ENCODE measurements at places on chromosomes 11 and 22.

- no peak for DNase-seq
These were observed 59.1 kb upstream of the FGF3 start for GRCh38 chr11:69878144-69878883.

DNA sequence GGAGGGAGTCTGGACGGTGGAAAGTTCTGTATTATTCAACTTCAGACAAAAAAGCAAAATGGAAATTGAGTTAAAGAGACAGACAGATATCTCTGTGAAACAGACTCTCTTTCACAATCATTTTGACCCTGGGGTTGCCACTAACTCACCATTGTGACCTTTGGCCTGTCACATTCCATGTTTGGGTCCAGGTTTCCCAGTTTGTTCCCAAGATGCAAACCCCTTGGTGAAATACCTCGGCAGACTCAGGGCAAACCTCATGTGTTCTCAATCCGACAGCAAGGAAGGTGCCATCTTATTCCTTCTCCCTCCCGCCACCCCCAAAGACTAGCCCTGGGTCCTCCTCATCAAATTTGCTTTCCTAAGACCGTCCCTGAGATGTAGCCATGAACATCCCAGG lies 41.8 kb downstream of the GALNT18 start:
- no peak for DNase-seq

GRCh38 chr11:119797736-119798135 lies 68.7 kb upstream of the NECTIN1 start:
- DNase-seq, result no peak

DNA sequence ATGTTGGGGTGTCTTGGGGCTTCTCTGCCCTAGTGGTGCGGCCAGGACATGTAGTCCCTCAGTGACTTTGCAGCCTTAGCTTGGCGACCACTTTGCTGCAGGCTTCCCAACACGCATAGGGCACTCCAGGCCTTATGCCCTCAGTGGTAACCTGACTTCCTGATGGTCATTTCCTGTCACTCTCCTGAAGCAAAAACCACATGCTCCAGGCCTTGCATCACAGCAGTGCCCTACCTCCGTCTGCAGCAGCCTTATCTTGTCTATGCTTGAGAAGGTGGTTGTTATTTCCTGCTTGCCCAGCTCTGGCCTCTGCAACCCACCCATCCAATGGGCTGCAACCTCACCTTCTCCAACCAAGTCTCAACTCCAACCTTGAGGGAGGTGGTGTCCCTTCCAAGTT lies 33.4 kb upstream of the PISD start:
- no peak for DNase-seq

DNA sequence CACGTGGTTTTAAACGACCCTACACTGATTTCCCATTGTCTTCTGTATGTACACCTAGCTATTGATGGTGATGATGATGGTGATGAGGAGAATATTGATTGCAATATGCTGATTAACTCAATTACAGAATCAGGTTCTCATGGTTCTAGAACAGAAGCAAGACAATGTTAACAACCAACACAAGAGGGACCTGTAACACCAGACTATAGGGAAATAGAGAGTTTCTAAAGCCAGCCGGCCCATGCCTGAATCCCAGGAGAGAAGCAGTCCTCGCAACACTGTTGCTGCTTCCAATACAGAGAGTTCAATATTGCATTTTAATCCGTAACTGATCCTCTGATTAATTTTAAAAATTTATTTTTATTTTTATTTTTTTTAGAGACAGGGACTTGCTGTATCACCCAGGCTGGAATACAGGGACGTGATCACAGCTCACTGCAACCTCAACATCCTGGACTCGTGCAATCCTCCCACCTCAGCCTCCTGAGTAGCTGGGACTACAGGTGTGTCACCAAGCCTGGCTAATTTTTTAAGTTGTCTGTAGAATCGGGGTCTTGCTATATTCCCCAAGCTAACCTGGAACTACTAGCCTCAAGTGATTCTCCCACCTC lies 22.2 kb upstream of the UBASH3B start:
- DNase-seq, result no peak

GRCh38 chr22:44363013-44363979 lies 50.5 kb upstream of the SHISAL1 start:
- DNase-seq, result no peak

- DNase-seq, result no peak
These were observed 285.6 kb downstream of the ETS1 start for GRCh38 chr11:128301756-128302155.

GRCh38 chr11:86220653-86221052 lies 23.9 kb upstream of the EED start:
- no peak for DNase-seq

GRCh38 chr11:69392104-69392653 lies 89.3 kb upstream of the LINC01488 start:
- no peak for DNase-seq

DNA sequence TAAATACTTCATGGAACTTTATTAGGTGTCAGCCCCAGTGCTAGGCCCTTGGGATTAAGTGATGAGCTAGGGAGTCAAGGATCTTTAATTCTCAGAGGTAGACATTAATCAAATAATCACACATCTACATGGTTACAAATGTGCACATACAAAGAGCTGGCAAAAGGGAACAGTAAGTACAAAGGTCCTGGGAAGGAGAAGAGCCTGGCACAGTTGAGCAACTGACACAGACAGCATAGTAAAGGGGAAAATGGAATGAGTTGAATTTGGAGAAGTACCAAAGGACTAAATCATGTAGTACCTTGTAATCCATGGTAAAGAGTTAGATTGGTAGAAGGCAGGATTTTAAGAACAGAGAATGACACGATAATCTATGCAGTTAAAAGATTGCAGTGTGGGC lies 116.3 kb downstream of the APIP start:
- DNase-seq, result no peak

DNA sequence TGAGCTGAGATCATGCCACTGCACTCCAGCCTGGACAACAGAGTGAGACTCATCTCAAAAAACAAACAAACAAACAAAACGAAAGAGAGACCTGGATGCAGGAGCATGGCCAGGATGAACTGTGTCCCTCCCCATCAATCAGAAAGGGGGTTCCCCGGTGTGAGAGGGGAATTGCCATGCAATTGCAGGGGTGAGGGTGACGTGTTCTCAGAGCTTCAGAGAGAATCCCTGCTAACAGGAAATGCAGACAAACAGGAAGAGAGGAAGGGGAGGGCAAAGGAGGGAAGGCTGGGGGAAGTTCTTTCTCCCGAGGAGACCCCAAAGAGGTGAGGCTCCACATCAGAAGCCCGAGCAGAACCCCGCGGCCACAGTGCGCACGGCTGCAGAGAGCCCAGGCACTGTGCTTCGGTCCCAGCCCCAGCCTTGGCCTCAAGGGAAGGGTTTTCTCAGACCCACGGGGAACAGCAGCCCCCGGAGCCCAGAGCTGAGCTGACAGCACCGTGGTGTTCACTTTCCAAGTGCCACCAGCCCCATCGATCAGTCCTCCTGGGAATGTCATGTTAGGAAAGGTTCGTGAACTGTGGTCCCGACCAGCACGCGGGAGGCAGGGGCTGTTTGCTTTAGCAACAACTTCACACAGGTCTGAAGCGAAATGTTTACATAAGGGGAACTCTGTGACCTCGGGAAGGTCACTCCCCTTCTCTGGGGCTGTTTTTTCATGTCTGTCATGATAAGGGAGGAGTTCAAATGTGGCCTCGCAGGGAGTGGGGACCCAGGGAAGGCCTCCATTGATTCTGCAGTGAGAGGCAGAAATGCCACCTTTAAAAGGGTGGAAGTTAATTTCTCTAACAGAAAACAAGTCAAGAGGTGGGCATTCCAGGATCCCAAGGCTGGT lies 108.0 kb upstream of the ANO1 start:
- DNase-seq, result no peak

GRCh38 chr11:111462329-111462728 lies 49.9 kb downstream of the BTG4 start:
- no peak for DNase-seq

DNA sequence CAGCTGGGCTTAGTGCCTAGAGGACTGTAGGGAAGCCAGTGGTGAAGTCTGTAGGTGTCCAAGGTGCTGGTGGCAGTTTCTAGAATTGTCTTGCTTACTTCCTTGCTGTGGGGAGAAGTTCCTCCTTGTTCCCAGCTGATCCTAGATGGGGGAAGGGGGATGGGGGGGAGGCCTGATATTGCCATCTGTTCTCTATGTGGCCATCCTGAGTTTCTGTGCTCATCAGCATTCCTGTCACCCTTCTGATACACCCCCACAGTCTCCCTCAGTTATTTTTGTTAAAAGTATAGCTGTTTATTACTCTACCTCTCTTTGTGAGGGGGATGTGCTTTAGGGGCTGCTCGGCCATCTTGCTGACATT lies 36.5 kb downstream of the MADD start:
- DNase-seq, result no peak

GRCh38 chr11:35946766-35947165 lies 2.9 kb downstream of the LDLRAD3 start:
- DNase-seq, result no peak

GRCh38 chr11:74535371-74536160 lies 42.0 kb upstream of the LIPT2 start:
- DNase-seq, result no peak

DNA sequence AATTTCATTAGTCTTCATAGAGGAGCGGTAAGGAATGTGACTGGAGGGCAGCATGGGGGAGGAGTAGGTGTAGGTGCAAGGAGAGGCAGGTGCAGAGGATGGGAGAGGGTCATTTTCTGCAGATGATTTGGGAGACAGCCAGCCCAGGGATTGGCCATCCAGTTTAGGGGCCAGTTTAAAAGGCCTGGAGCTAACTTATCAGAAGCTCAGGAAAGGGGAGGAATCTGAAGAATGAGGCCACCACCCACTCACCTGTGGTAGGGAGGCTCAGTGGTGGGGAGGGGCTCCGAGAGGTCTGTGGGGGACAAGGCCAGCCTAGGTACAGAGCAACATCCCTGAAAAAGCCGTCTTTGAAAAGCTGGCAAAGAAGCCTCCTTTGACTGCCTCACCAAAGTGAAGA lies 110.8 kb upstream of the TMEM45B start:
- DNase-seq, result no peak

GRCh38 chr11:59261150-59261549 lies 48.4 kb upstream of the MPEG1 start:
- no peak for DNase-seq

- DNase-seq, result no peak
These were observed 147.2 kb downstream of the TRPC6 start for GRCh38 chr11:101436511-101437142.

DNA sequence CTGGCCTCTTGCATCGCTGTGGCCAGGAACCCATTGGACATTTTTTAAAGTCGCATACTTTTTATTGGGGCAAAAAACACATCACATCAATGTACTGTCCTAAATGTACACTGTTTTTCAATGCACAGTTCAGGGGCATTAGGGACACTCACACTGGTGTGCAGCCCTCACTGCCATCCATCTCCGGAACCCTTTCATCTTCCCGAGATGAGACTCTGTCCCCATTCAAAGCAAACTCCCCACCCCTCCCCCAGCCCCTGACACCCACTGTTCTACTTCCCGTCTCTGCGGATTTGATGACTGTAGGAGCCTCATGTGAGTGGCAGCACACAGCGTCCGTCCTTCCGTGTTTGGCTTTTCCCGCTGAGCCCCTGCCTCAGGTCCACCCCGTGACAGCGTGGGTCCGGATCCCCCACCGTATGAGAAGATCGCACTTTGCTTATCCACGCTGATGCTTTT lies 41.8 kb upstream of the TH start:
- no peak for DNase-seq

- DNase-seq, result no peak
These were observed 10.7 kb upstream of the FAM83F start for GRCh38 chr22:39984006-39984405.

- DNase-seq, result no peak
These were observed 3.7 kb downstream of the GRIK4 start for GRCh38 chr11:120515186-120515723.

DNA sequence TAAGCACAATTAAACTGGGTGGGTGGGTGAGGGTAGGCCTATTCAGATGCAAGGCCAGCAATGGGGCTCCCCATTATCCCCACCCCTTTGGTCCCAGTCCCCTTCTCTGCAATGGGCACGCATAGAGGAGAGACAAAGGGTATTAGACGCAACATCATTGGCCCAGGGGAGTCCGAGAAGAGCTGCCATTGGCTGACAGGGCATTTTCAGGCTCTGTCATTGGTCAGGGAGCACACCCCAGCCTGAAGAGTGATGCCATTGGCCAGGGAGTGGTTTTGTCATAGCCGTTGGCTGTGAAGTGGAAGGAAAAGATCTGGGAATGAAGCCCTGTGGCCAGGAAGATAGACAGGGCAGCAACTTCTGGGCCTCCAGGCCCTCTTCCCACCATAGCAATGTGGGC lies 2.8 kb upstream of the TRIM3 start:
- DNase-seq, result no peak

- DNase-seq, result no peak
These were observed 911 bp downstream of the FGF19 start for GRCh38 chr11:69702769-69703452.

- DNase-seq, result no peak
These were observed 684.4 kb downstream of the NTM start for GRCh38 chr11:132054822-132055221.

DNA sequence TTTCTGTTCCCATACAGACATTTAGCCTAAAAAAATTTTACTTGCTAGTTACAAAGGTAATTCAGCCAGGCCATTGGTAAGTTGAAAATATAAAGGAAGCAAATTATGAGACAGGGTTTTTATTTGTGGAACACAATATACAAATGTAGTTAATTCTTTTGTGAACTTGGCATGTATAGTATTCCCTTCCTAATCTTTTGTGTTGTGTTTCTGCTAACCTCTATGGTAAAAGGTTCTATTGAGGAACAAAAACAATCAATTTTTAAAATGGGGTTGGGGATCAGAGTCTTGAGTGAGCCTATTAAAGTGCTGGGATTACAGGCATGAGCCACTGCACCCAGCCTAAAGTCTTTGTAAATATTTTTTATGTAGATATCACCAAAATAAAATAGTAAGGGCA lies 14.1 kb downstream of the SWAP70 start:
- no peak for DNase-seq
